Fibroblast of villous mesenchyme (primary cell): ENCODE measurements at places on chromosomes 12 and 14. TPM values are rescaled to one million over a fixed set of nuclear protein-coding genes. Genes with fewer than 3 reads are reported as not detected.

Gene ABCD2
- under 0.01 and 0.32 TPM in 2 replicates for total RNA-seq

Gene RPGRIP1
- total RNA-seq, result under 0.01 TPM in 1 of 2 replicates, not detected in the other

Gene CD9
- 120 and 209 TPM in 2 replicates for total RNA-seq

DNA sequence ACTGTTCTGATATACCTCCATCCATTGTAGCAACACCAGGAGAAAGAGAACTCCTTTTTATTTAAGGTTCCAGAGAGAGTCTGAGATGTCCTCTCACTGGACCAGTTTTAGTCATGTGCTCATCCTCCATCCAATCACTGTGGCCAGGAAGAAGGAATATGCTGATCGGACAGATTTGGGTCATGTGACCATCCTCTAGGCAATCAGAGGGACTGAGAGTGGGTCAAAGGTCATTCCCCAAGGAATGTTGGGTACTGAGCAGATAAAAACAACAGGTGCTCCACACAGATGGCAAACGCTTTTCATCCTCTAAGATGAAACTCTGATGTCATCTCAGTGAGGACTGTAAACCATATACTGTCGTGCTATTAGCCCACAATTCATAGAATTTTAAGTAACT, 28.8 kb upstream of the RPH3A start:
- DNase-seq, result no peak

DNA sequence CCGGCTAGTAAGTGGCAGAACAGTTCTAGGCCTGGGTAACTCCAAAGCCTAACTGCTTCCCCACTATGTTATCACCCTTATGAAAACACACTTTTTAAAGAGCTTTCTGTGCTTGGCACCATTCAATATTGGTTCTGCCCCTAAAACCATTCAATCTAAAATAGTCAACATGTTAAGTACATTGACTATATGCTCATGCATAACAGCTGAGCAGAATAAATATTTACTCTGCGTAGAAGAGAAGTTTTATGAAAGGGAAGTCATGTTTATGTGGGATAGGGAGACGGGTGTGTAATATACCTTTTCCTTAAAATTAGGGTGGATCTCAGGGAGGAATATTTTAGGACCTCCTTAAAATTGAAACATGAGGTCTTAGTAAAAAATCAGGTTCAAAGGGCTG, 80.5 kb downstream of the SAMD4A start:
- DNase-seq, result no peak

DNA sequence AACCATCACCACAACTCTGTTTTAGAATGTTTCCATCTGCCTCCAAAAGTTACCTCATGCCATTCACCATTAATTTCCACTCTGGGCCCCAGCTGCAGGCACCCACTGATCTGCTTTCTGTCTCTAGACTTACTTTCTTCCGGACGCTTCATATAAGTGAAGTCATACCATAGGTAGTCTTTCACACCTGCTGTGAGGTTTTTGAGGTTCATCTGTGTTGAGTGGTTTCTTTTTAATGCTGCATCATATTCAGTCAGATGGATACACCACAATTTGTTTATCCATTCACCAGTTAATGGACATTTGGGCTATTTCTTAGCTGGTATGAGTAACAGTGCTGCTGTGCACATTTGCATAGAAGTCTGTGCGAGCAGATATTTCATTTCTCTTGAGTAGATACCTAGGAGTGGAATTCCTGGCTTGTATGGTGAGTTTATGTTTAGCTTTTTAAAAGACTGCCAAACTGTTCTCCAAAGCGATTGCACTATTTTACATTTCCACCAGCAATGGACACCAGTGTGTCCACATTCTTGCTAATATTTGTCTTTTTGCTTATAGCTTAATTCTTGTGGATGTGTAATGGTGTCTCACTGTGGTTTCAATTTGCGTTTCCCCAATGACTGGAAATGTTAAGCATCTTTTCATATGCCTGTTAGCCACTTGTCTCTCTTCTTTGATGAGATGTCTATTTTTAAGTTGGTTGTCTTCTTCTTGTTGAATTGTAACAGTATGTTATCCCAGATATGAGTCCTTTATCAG, 48.3 kb downstream of the ZFYVE21 start:
- no peak for DNase-seq

DNA sequence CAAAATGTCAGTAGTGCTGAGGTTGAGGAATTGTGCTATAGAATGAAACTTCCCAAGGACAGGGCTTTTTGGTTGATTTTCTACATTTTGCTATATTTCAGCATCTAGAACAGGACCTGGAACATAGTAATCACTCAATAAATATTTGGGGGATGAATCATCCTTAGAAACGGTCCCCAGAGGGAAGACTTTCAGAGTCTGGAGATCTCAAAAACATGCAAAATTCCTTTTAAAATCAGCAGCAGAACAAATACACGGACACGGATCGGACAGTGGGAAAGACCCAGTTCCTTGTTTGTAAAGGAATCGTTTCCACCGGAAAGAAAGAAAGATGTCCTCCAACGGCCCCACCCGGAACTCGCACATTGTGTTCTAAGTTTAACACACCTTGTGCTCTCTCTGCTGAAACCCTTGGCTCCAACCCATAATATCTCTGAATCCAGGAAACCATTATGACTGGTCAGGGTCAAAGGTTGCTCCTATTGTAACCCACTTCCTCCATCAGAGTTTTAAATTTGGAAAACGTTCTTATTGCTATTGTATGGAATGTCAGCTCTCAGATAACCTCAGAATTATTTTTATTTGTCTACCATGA, 617.2 kb downstream of the MED13L start:
- DNase-seq, result peak; percentile 37

DNA sequence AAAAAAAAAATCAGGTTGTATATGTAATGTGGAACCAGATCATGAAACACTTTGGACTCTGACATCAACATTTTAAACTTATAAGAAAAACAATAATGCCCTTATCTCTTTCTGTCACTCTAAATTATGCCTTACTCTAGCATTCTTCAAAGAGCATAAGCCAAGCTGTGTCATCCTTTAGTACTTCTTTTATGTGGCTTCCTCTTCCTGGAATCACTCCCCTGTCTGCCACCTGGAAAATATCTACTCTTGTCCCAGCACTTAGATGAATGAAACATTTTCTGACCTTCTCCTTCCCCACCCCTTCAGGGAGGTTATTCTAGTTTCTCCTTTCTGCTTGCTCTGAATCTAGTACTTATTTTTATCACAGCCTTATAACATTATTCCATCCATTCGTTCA, 101.2 kb downstream of the CNTN1 start:
- DNase-seq, result no peak

DNA sequence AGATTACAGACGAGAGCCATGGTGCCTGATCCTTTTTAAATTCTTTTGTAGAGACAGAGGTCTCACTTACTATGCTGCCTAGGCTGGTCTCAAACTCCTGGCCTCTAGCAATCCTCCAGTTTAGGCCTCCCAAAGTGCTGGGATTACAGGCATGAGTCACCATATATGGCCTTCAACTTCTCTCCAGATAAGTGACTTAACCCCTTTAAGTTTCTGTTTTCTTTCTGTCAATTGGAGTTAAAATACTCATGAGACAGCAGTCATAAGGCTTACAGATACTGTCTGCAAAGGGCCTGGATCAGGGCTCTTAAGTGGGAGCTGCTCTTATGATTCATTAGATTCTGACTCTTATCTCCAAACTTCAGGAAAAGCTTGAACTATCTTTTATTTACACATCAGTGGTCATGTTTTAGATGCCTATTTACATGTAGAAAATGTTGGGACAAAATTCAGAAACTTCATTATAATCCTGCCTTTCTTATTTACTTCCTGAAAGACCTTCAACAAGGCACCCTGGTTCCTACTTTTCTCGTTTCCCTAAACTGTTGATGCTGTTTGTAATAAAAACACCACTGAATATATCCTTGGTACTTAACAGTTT, 271.5 kb upstream of the TBX3 start:
- peak; percentile 84 for DNase-seq

DNA sequence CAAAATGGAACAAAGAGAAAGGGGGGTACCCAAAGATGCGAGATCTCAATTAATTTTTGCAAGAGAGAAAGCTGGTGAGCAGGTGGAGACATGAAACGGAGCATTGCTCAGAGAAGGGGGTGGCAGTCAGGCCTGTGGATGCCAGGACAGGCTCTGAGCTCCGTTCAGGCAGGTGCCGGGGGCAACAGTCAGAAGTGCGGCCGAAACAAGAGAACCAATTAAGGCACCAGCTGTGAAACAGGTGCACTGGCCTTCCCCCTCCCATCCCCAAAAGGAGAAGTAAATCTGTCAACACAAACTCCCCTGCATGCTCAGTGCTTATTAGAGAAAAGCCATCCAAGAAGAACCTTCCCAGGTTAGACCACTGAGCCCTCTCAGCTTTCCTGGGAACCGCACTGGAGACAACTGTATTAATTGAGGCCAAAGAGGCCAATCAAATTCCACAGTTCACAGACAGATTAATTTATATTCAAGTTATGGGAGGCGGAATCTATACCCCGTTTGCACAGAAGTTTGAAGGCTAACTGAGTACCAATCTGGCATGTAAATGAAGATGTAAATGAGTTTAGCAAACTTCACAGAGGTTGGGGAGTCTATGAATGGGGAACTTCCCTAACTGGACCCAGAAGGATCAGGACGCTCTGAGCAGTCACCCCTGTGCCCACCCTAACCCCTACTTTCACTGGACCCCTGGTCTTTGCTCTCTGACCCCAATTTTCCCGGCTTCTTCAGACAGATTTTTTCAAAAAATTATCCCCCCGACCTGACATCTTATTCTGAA, 20.9 kb downstream of the OAS2 start:
- no peak for DNase-seq

DNA sequence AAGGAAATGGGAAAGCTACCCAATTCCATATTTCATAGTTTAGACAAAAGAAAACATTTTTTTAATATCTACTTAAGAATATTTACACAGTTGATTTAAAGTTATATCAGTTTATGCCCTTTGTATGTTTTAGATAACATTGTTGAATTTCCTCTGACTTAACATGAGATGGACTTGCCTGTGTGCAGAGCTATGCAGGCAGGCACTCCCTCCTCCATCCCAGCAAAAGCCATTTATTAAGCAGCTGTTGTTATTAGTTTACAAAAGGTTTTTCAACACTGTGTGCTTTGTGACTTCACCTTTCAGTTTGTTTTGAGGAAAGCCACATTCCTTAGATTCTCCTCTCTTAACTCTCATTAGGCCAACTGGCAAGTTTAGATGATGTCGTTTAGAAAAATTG, 337.5 kb upstream of the PDE3A start:
- DNase-seq, result peak; percentile 19

GRCh38 chr14:76419399-76419798, 43.5 kb downstream of the ESRRB start:
- no peak for DNase-seq

DNA sequence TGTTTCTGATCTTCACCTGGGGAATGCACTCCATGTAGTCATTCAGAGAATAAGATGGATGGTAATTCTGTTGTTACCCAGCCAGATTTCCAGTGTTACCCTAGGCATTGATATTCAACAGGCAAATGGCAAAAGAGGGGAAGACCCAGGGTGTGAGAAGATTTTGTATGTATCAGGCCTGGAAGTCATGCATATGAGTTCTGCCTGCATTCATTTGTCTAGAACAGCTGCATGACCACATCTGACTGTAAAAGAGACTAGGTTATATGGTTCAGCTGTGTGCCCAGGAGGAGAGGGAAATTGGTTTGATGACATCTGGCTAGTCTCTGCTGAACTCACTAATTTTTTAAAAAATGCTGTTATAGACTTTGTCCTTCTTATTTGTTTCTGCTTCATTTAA, 224.9 kb downstream of the NAV3 start:
- DNase-seq, result no peak

DNA sequence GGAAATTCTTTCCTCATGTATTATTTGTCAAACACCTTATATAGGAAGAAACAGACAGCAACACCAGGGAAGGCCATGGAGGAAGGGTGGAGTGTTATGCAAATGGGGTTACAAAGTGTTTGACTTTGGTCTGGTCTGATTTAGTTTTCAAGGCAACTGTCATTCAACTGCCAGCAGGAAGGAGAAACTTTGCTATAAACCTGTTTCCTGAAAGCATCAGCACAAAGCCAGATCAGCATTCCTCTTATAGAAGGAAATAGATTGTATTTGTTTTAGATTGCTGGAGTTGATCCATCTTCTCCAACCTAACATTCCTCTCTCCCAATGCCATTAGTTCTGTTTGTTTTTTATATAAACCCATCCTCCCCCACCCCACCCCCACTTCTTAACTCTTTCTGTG, 65.7 kb downstream of the STAB2 start:
- DNase-seq, result no peak

GRCh38 chr14:23512156-23512555, 39.4 kb downstream of the ZFHX2 start:
- DNase-seq, result no peak

DNA sequence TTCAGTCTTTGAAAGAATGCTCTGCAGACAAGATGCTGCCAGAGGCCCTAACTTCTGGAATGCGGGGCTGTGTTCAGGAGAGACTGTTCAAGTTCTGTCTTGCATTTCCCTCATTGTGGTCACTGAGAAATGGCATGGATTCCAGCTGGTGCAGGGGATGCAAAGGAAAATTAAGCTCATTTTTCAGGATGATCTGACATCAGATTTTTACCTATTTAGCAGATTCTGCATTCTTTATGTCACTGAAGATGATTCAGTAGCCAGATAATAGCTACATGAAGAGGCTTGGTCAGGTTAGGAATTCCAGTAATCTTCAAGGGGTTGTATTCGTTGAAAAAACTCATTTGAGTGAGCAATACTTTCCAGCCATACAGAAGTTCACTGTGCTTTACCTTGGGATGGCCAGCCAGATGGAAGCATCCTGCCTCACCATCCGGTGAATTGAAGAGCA, 16.1 kb upstream of the MFAP5 start:
- DNase-seq, result no peak

GRCh38 chr12:124747426-124748161, 116.1 kb downstream of the SCARB1 start:
- peak; percentile 95 for DNase-seq
